B cell (primary cell): ENCODE measurements at places on chromosomes 5 and 9. TPM values are rescaled to one million over a fixed set of nuclear protein-coding genes. Genes with fewer than 3 reads are reported as not detected.

GRCh38 chr5:14824499-14824898, 47.1 kb downstream of the ANKH start:
- H3K36me3 ChIP-seq: no peaks in the 10 kb centered on the region
- H3K4me1 ChIP-seq: no peaks in the 10 kb centered on the region
- no peak overlapping the region for H3K4me3 ChIP-seq
- DNase-seq: no peak

DNA sequence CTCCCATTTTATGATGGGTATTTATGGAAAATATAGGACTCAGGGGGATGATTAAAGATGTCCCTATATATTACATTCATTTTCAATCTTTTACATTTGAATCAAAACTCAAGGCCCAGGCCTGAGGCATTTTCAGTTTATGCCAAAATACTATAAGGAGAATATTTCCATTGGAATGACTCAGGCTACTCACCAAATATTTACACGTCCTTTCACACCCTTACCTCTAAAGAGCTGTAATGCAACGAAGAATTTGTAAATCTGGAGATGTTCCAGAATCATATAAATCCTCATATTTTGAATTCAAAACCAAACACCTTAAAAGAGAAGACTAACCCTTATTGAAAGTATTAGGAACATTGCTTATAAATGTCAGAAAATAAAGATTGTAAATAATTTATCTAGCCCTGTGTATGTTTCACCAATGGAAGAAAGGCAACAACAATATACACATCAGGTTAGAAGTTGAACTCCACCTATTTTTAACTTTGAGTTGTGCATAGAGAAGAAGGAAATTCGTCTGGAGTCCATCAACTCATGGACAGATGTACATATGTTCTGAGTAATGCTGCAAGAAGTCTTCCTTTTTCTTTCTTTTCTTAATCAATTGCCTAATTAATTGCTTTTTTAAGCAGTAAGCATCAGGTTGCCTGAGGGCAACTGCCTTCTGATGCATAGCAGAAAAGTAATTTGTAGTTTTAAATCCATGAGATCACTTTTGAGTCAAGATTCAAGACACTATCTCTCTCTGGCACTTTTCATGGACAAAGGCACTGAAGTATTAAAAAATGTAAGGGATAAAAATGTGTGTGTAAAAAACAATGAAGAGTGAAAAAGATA, 579.3 kb upstream of the RGMB start:
- no peak overlapping the region for H3K4me3 ChIP-seq
- DNase-seq: no peak
- no peaks in the 10 kb centered on the region for H3K4me1 ChIP-seq
- no peaks in the 10 kb centered on the region for H3K27me3 ChIP-seq

GLIPR2 gene
- 13.7 and 15.2 TPM in 2 replicates for total RNA-seq

GRCh38 chr9:70531311-70531710, 116.9 kb upstream of the KLF9 start:
- H3K4me1 ChIP-seq: no peaks in the 10 kb centered on the region
- no peak for DNase-seq
- no peak overlapping the region for H3K4me3 ChIP-seq

- no peaks in the 10 kb centered on the region for H3K27me3 ChIP-seq
- DNase-seq: no peak
- H3K4me3 ChIP-seq: no peak overlapping the region
- H3K36me3 ChIP-seq: no peaks in the 10 kb centered on the region
Observed at GRCh38 chr9:108053555-108054061, 564.0 kb upstream of the KLF4 start.

GRCh38 chr5:75387806-75388205, 50.8 kb downstream of the HMGCR start:
- H3K4me3 ChIP-seq: no peak overlapping the region
- H3K27me3 ChIP-seq: no peaks in the 10 kb centered on the region
- no peaks in the 10 kb centered on the region for H3K4me1 ChIP-seq
- no peak for DNase-seq
- no peak overlapping the region for H3K27ac ChIP-seq
- peaks cover 16% of the 10 kb centered on the region for H3K36me3 ChIP-seq

NTNG2 gene
- total RNA-seq: 6.6 and 8.6 TPM in 2 replicates

LRRC26 gene
- total RNA-seq: not detected in 2 replicates

- peaks cover 4% of the 10 kb centered on the region for H3K27me3 ChIP-seq
- H3K4me1 ChIP-seq: no peaks in the 10 kb centered on the region
- no peak for DNase-seq
Observed at GRCh38 chr9:138072897-138073296, 195.3 kb downstream of the CACNA1B start.

GRCh38 chr5:3186736-3187405, 408.8 kb upstream of the IRX1 start:
- no peaks in the 10 kb centered on the region for H3K4me1 ChIP-seq
- DNase-seq: no peak
- no peaks in the 10 kb centered on the region for H3K36me3 ChIP-seq
- H3K27me3 ChIP-seq: no peaks in the 10 kb centered on the region
- H3K4me3 ChIP-seq: no peak overlapping the region

HK3 gene
- total RNA-seq: 0.12 and 0.30 TPM in 2 replicates
